A549 treated with ZK216348 at 1 μM for 4 hours (cell line): ENCODE measurements at places on chromosomes 11 and 22. TPM values are rescaled to one million over a fixed set of nuclear protein-coding genes. Genes with fewer than 3 reads are reported as not detected.

OR52E8 gene
- total RNA-seq: not detected in 5 replicates

TRPC6 gene
- 0.66 to 1.1 TPM (median 0.76 TPM) in 5 replicates for total RNA-seq

SCN3B gene
- total RNA-seq: 0.08 to 0.31 TPM (median 0.13 TPM) in 5 replicates

DLAT gene
- total RNA-seq: 22.0 to 37.2 TPM (median 29.2 TPM) in 5 replicates

CREB3L1 gene
- total RNA-seq: 4.1 to 6.6 TPM (median 5.1 TPM) in 5 replicates

SUSD2 gene
- total RNA-seq: 41.6 to 76.6 TPM (median 72.0 TPM) in 5 replicates

SMTN gene
- total RNA-seq: 15.4 to 31.7 TPM (median 28.8 TPM) in 5 replicates

C11orf97 gene
- total RNA-seq: not detected in 5 replicates
